Spinal cord (tissue), 10 donors: ENCODE measurements at places on chromosomes 12 and 14.

DNA sequence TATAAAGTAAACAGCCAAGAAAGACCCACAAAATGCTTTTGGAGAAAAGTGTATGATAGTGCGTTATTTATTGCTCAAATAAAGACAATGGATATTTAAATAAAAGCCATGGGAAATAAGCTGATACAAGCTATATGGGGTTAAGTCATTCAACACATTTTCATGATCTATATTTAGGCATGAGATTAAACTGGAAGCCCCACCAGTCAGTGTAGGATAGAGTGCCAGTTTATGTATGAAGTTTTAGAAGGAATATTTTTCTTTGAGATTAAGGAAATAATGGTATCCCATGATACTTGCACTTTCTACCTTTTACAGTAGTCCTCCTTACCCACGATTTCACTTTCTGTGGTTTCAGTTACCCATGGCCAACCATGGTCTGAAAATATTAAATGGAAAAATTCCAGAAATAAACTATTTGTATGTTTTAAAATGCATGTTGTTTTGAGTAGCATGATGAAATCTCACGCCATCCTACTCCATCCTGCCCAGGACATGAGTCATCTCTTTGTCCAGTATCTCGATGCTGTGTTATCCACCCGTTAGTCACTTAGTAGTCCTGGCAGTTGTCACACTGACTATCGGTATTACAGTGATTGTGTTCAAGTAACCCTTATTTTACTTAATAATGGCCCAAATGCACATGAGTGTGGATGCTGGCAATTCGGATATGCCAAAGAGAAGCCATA, 22.3 kb downstream of the SYT1 start:
- no peak overlapping the region for H3K4me3 ChIP-seq
- no peak for DNase-seq
- H3K4me1 ChIP-seq = no peaks in the 10 kb centered on the region
- no peak overlapping the region for H3K27ac ChIP-seq

DNA sequence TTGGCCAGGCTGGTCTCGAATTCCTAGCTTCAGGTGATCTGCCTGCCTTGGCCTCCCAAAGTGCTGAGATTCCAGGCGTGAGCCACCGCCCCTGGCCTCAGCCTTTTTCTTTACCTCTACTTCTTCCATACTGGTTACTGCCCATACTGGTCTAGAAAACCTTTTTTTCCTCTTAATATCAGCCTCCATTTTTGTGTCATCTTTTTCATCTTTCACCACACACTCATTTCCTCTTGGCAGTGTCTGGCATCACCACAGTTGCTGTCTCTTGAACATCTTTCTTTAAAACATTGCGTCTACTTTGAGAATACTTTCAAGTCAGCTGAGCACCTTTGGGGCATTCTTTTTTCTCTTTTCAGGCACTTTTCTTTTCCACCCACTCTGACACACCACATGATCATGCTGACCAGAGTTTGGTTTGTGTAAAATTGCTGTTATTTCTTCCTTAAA, 32.7 kb downstream of the DDX47 start:
- DNase-seq = no peak
- no peaks in the 10 kb centered on the region for H3K36me3 ChIP-seq
- no peaks in the 10 kb centered on the region for H3K4me1 ChIP-seq
- H3K27ac ChIP-seq = no peak overlapping the region
- no peak overlapping the region for H3K4me3 ChIP-seq

GRCh38 chr12:113119980-113120669, 15.4 kb downstream of the RASAL1 start:
- no peak overlapping the region for H3K27ac ChIP-seq
- peaks cover 20% of the 10 kb centered on the region for H3K4me1 ChIP-seq
- DNase-seq = peak; percentile 50
- H3K36me3 ChIP-seq = no peaks in the 10 kb centered on the region

DNA sequence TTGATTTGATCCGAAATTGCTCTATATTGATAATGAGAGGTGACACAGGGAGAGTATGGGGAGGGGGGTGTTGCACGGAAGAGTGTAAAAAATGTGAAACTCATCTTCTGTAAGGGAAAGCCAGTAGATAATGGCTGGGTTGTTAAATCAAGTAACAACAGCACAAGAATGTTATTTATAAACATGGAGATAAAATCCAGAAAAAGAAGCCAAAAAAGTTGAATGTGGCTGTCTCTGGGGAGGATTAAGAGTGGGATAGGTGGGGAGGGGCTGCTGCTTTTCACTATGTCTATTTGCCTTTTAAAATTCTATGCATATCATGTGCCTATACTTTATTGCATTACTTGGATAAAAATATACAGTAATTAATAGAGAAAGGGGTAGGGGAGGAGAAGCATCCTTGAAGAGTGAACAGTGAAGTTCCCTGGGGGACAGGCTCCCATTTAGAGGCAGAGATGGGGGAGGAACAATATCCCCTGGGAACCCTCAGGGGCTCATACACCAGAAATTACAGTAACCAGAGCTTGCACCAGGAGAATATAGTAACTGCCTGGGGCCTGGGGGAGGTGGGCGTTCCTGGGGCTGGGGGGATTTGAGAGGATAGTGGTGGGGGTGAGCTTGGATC, 39.2 kb upstream of the ANKRD9 start:
- DNase-seq = no peak
- H3K4me3 ChIP-seq = no peak overlapping the region
- no peaks in the 10 kb centered on the region for H3K36me3 ChIP-seq
- peaks cover 17% of the 10 kb centered on the region for H3K4me1 ChIP-seq
- peaks cover 23% of the 10 kb centered on the region for H3K27me3 ChIP-seq

DNA sequence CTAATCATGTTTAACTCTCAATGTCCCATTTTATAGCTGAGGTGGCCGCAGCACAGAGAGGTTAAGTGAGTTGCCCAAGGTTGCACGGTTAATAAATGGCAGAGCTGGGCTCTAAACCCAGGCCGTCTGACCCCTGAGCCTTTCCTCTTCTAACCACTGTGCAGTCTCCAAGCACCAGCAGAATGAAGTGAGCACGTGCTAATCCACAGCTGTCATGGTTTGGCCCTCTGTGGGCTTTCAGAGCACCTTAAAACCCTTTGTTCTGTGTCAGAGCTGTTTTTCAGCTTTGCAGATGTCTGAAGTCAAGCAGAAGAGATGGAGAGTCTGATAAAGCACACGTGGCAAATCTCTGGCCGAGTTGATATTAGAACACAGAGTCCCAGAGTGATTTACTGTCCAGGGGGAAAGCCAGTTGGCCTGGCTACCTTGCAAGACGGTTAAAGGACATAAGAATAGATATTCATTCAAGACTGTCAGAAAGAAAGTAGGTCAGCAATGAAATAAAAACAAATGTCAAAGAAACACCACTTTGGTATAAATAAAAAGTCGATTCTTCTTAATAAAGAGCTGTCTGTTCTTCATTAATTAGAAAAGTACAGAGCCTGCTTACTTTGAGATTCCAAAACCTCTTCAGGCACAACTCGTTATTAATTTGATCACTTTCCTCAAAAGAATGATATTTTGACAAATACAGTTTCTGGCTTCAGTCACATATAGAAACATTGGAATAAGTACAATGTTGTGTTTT, 107.3 kb downstream of the CRADD start:
- H3K4me3 ChIP-seq = no peak overlapping the region
- no peaks in the 10 kb centered on the region for H3K36me3 ChIP-seq
- peak overlapping the region; percentile 57 for H3K27ac ChIP-seq
- H3K27me3 ChIP-seq = no peaks in the 10 kb centered on the region
- DNase-seq = peak; percentile 39
- H3K4me1 ChIP-seq = peaks cover 5% of the 10 kb centered on the region

DNA sequence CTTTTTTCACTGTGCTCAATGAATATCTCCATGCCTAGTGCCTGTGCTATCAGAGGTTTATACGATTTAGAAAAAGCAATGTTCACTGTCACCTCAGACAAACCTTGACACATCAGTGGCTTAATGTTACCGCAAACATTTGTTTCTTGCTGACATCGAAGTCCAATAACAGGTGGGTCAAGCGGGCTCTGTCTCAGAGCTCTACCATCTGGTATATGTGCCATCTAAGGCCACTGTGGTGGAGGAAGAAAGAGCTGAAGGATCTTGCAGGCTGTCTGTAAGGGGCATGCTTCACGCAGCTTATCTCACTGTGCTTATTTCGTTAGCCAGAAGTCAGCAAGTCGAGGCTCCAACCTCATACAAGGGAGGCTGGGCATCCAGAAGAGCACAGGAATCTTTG, 189.5 kb upstream of the NTF3 start:
- H3K27me3 ChIP-seq = no peaks in the 10 kb centered on the region
- DNase-seq = no peak
- H3K4me3 ChIP-seq = no peak overlapping the region
- H3K4me1 ChIP-seq = peaks cover 5% of the 10 kb centered on the region
- no peak overlapping the region for H3K27ac ChIP-seq
- no peaks in the 10 kb centered on the region for H3K36me3 ChIP-seq

DNA sequence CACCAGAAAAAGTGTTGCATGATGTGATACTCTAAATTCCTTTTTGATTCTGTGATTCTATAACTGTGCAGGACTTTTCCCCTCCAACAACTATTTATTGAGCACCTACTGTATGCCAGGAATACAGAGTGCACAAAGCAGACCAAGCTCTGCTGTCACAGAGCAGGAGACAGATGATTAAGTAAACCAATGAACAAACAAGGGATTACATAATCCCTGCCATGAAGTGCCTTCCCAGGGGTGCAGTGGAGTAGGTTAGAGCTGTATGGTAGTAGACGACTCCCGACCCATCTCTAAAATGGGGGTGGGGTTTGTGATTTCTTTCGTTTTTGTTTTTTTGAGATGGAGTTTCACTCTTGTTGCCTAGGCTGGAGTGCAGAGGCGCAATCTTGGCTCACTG, 213.9 kb downstream of the TBX5 start:
- H3K4me1 ChIP-seq = no peaks in the 10 kb centered on the region
- no peak overlapping the region for H3K4me3 ChIP-seq
- DNase-seq = no peak
- H3K36me3 ChIP-seq = no peaks in the 10 kb centered on the region

GRCh38 chr14:75705014-75705413, 44.0 kb downstream of the TTLL5 start:
- H3K4me1 ChIP-seq = peaks cover 8% of the 10 kb centered on the region
- H3K27me3 ChIP-seq = no peaks in the 10 kb centered on the region
- DNase-seq = no peak
- peaks cover 11% of the 10 kb centered on the region for H3K36me3 ChIP-seq
- H3K27ac ChIP-seq = no peak overlapping the region
- no peak overlapping the region for H3K4me3 ChIP-seq

DNA sequence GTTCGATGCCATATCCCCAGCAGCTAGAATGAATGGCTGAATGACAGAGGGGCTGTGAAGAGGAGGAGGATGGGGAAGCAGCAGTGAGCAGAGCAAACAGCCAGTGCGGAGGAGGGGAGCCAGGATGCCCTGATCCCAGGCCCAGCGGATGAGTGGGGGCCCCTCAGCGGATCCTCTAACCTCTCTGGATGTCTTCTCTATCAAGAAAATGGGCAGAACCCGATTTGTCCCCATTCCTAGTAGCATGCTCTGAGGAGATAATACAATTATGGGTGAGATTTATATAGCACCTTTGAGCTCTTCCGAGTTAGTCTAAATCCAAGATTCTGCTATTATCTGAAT, 30.0 kb upstream of the RPLP0 start:
- H3K4me1 ChIP-seq = peaks cover 85% of the 10 kb centered on the region
- H3K36me3 ChIP-seq = peaks cover 2% of the 10 kb centered on the region
- DNase-seq = no peak
- no peaks in the 10 kb centered on the region for H3K27me3 ChIP-seq
- H3K4me3 ChIP-seq = no peak overlapping the region

DNA sequence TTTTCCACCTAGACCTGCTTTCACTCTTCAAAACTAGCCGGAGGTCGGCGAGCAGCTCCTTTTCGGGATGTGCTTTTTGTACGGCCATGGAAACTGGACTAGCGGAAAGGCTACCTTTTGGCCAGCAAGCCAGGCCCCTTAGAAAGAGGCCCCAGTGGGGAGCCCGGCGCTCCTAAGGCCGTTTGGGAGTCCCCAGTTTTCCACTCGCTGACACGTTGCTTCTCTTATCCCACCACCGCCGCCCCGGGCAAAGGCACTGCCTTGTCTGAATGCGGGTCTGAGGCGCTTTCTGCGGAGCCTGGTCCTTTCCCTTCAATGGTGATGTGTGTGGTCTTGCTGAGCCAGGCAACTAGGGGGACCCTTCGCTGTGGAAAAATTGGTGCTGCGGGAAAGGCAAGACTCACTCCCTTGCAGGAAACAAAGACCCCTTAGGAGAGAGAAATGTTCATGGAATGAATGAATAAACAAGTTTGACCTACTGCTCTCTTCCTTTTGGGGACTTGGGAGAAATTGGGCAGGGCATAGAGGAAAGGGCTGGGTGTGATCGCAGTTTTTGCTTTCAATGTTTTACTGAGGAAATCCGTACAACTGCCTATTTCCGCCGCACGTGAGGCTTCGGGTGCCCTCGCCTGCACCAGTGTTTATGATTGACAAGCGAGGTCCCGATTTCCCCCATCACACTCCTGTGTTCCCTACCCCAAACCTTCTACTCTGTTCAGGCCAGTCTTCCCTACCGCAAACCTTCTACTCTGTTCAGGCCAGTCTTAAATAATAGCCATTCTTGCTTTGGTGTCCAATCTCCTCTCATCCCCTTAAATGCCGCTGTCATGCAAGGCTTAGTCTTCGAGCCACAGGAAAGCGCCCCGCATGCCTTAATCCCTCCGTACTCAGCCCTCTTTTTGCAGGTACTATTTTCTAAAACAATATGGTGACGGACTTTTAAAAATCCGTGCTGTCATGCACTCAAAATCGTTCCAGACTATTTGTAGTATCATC, 1.0 kb upstream of the SLC38A2 start:
- no peaks in the 10 kb centered on the region for H3K36me3 ChIP-seq
- peaks cover 13% of the 10 kb centered on the region for H3K4me1 ChIP-seq
- H3K4me3 ChIP-seq = peak overlapping the region; percentile 82
- DNase-seq = peak; percentile 86
- H3K27me3 ChIP-seq = no peaks in the 10 kb centered on the region
